ENCODE measurements at places on chromosomes 12 and 14.

- DNase-seq, result no peak
Observed at GRCh38 chr12:131122631-131123030, 168.9 kb downstream of the ADGRD1 start.

DNA sequence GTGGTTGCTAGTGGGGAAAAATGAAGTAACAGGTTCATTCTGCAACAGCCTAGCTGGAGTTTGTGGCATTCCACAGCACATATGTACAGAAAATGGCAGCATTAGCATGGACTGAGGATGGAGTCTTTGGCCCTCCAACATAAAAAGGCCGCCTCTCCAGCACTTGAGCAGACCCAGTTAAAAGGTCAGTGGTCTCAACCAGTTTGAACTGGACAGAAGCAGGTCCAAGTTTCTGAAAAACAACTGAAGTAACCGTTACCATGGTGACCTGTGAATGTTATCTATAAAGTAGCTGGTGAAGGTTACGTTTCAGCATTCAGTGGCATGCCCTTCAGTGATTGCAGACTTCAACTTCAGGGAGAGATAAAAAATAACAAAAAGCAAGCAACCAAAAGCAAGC, 34.1 kb upstream of the OR10AD1 start:
- no peak for DNase-seq

DNA sequence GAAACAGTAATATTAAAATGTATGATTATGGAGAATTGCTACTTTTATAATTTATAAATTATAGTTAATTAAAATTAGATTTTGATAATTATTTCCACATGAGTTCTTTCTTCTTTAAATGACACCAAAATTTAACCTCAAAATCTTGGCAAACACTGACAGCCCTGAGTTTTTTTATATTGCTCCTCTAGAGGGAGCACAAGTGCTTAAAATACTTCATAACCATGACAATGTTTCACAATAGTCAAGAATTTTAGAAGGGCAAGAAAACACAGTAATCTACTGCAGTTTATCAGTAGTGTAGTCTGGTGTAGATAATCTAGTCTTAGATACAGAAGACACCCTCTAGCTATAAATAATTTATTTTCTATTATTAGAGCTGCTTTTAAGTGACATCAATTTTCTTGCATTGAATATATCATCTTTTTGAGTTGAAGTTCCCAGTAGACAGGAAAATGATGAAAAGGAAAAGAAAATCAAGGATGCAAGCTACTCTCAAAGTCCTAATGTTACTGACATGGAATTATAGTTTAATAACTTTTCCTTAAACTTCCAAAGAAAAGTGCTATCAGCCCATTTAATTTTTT, 14.3 kb upstream of the PTGER2 start:
- no peak for DNase-seq

- no peak for DNase-seq
Observed at GRCh38 chr12:93229494-93230325, 148.0 kb upstream of the NUDT4 start.

GRCh38 chr14:90727082-90727481, 89.1 kb downstream of the TTC7B start:
- peak; percentile 18 for DNase-seq

DNA sequence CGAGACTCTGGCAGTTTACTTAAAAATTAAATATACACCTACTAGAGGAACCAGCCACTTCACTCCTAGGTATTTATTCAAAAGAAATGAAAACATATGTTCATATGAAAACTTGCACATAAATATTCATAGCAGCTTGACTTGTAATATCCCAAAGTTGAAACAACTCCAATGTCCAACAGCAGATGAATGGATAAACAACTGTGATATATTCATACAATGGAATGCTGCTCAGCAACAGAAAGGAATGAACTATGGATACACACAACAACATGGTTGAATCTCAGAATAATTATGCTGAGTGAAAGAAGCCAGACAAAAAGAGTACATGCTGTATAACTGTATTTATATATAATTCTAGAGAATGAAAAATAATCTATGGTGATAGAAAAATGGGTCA, 53.4 kb upstream of the DACT1 start:
- no peak for DNase-seq

GRCh38 chr12:110345176-110345661, 58.3 kb downstream of the ANAPC7 start:
- DNase-seq, result peak; percentile 37

GRCh38 chr14:95300002-95300696, 19.6 kb downstream of the CLMN start:
- no peak for DNase-seq

DNA sequence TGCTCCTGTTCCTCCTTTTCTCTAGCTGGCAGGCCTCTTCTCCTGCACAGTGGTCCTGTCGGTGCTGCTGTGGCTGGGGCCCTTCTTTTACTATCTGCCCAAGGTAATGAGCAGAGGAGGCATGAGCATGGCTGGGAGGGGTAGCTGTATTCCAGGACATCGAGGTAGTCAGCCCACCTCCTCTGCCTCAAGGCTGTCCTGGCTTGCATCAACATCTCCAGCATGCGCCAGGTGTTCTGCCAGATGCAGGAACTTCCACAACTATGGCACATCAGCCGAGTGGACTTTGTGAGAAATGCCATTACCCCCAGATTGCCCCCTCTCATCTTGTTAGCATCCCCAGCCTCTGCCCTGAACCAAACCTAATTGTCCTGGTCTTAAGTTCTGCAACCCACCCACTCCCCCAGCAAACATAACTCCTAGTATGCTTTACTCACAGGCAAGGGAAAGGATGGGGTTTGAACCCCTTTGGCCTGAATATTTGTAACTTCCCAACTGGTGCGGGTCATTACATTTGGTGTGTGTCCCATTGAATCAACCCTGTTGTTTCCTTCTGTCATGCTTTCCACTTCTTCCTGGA, 9.1 kb downstream of the B4GALNT1 start:
- DNase-seq, result no peak

DNA sequence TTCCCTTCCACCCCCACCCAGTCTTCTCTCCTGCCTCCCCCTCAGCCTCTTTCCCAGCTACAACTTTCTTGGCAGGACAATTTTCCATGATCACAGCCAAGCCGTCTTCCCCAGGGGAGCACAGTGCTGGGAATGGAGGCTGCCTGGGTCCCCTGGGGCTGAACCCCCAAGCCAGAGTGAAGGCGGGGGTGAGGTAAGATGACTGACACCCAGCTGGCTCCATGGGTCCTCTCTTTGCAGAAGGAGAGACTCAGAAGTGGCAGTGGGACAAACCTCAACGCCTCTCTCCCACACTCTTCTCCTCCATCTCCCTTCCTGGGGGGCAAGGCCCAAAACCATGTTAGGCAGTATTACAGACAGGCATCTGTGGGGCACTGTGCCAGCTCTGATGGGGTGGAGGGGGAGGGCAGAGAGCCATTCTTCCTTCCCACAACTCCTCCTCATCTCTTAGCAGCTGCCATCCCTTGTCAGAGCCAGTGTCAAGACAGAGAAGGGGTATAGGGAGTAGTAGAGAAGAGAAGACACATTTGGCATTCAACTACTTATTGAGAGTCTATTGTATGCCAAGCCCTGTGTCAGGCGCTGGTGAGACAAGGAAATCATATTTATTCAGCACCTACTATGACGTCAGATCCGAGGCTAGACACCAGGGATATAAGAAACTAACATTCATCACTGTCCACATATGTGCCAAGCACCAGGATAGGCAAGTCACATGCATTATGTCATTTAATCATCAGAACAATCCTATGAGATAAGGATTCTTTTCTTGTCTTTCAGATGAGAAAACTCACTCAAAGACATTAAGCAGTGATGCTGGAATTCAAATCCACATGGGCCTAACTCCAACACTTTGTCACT, 3.6 kb downstream of the ITGA7 start:
- DNase-seq, result no peak

DNA sequence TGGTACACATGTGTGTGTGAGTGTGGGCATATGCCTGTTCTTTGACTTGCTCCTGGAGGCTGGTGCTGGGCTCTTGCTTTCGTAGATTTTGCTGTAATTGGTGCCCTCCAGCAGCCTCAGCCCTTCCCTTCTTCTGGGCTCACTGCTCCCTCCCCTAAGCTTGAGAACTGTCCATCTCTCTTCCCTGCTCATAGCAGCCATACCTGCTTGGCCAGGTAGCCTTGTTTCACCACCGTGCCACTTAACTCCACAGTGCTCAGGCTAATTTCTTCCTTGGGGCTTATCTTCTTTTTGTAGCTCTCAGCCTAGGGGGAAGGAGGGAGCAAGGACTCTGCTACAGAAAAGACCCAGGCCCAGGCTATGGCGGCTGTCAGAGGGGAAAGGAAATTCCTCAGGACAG, 19.8 kb downstream of the PLEK2 start:
- no peak for DNase-seq

- no peak for DNase-seq
Observed at GRCh38 chr12:113795445-113795844, 170.7 kb downstream of the RBM19 start.

- no peak for DNase-seq
Observed at GRCh38 chr12:3441435-3441834, 49.6 kb upstream of the PRMT8 start.

DNA sequence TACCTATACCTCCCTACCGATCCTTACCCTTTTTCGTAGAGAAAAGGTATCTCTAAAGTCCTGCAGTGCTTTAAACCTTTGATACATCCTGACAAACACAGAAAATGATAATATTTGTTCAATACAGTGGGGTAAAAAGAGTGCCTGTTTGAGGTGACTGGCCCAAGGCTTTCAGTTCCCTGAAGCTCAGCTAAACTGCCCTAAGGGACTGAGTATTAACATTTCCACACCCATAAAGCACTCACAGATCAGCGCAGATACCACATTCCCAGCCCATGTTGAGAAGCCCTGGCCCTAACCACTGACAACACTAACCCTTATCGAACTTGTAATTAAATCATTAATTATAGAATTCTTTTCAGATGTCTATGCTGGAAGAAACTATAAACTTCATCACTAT, 108.7 kb downstream of the DIP2B start:
- no peak for DNase-seq

- DNase-seq, result no peak
Observed at GRCh38 chr12:128388461-128389000, 121.6 kb downstream of the TMEM132C start.

All from head of caudate nucleus (tissue), 42 donors.